Endothelial cell of umbilical vein (primary cell): ENCODE measurements at places on chromosomes 5 and 9. TPM values are rescaled to one million over a fixed set of nuclear protein-coding genes. Genes with fewer than 3 reads are reported as not detected.

DNA sequence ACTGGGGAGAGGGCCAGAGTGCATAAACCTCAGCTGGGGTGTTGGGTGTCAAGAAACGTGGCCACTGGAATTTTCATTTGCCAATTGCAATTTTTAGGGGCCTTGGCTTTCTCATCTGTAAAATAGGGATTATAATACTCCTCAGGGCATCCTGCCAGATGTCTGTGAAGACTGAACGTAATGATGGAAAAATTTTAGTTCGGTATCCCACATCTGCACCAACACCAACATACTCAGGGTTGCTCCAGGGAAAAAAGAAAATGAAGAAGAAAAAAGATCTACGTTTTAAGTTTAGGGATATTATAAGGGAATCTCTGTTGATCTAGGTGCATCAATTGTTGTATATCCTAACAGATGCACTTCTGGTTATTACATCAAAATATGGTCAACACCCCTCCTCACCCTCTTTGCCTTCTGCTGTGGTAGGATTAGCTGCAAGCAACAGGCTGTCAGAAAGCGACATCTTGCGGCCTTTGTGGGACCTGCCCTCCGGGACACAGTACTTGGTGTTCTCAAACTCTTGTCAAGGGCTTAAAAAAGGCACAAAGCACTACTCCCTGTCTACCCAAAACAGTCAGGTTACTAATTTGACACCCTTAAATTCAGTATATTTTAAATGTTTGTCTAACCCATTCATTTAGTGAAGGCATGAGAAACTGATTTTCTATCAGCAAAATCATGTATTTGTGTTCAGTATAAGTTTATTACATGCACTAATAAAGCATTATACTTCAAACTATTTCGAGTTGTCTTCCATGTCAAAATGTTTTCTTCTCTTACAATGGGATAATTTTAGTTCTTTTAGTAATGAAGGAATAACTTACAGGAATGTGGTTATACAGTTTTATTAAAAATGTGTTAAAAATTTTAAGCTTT, 8.3 kb upstream of the TBC1D2 start:
- no peaks in the 10 kb centered on the region for H3K4me1 ChIP-seq
- H3K4me3 ChIP-seq = no peak overlapping the region
- H3K36me3 ChIP-seq = no peaks in the 10 kb centered on the region
- peak; percentile 82 for DNase-seq
- H3K27ac ChIP-seq = no peak overlapping the region
- H3K27me3 ChIP-seq = no peaks in the 10 kb centered on the region

- no peak for DNase-seq
- no peaks in the 10 kb centered on the region for H3K36me3 ChIP-seq
- no peak within 1 kb of the TSS for H3K27ac ChIP-seq
These were observed at the start of gene SH2D3C for GRCh38 chr9:127778280-127779135. TSS of gene SH2D3C (minus strand) at chr9:127778666. CDS start at chr9:127778627, 39 bp downstream.

DNA sequence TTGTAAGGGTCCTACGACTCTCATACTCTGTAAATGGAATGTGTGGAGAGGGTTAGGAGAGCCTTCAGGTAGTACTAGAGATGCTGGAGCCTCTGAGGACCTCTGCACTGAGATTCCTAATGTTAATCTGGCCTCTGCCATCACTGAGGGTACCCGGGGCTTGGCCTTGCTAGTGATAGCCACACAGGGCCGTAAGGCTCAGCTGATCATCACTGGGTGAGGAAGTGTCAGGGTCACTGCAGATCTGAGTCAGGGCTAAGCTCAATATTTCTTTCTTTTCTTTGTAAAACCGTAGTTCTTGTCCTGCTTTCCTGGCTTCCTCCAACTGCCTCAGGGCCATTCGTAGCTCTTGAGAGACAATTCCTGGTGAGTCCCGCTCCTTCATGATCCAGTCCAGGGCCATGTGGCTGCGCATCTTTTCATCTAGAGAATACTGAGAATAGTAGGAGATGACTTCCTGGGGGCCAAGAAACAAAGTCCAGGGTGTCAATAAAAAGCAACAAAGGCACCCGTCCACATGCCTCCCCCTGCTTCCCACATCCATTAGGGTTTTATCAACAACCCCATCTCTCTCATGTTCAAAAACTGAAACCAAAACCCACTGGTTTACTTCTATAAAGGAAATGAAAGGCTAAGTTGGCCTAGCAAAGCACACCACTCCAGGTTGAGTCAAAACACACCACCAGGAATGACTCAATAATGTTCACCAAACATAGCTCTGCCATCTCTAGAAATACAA, 47.7 kb downstream of the LIX1 start:
- H3K4me3 ChIP-seq = no peak overlapping the region
- no peaks in the 10 kb centered on the region for H3K36me3 ChIP-seq
- no peak overlapping the region for H3K27ac ChIP-seq
- no peaks in the 10 kb centered on the region for H3K4me1 ChIP-seq
- peaks cover 19% of the 10 kb centered on the region for H3K27me3 ChIP-seq
- no peak for DNase-seq

GRCh38 chr5:171580502-171581265, 161.2 kb downstream of the FGF18 start:
- peaks cover 5% of the 10 kb centered on the region for H3K27me3 ChIP-seq
- DNase-seq = no peak
- H3K4me3 ChIP-seq = no peak overlapping the region
- H3K36me3 ChIP-seq = no peaks in the 10 kb centered on the region
- H3K4me1 ChIP-seq = no peaks in the 10 kb centered on the region
- no peak overlapping the region for H3K27ac ChIP-seq

- no peaks in the 10 kb centered on the region for H3K36me3 ChIP-seq
- H3K27me3 ChIP-seq = no peaks in the 10 kb centered on the region
- H3K27ac ChIP-seq = no peak overlapping the region
- no peak for DNase-seq
- no peak overlapping the region for H3K4me3 ChIP-seq
These were observed 89.3 kb downstream of the CEMIP2 start for GRCh38 chr9:71678999-71679398.

GRCh38 chr9:77013932-77014596, 5.4 kb upstream of the FOXB2 start:
- H3K4me3 ChIP-seq = no peak overlapping the region
- H3K27ac ChIP-seq = no peak overlapping the region
- no peak for DNase-seq
- H3K36me3 ChIP-seq = no peaks in the 10 kb centered on the region
- H3K27me3 ChIP-seq = peaks cover 97% of the 10 kb centered on the region
- peaks cover 7% of the 10 kb centered on the region for H3K4me1 ChIP-seq

DNA sequence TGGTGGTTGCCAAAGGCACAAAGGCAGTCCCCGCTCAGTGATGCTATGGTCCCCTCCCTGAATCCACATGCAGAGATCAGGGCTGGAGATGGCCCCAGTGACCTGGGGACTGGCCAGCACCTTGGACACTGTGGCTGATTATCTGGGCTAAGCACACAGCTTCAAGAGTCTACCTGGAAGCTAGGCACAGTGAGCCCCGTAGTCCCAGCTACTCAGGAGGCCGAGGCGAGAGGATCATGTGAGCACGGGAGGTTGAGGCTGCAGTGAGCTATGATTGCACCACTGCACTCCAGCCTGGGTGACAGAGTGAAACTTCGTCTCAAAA, 8.3 kb upstream of the SCGB3A1 start:
- no peaks in the 10 kb centered on the region for H3K36me3 ChIP-seq
- peaks cover 3% of the 10 kb centered on the region for H3K4me1 ChIP-seq
- H3K27me3 ChIP-seq = no peaks in the 10 kb centered on the region
- no peak overlapping the region for H3K27ac ChIP-seq
- no peak overlapping the region for H3K4me3 ChIP-seq

DNA sequence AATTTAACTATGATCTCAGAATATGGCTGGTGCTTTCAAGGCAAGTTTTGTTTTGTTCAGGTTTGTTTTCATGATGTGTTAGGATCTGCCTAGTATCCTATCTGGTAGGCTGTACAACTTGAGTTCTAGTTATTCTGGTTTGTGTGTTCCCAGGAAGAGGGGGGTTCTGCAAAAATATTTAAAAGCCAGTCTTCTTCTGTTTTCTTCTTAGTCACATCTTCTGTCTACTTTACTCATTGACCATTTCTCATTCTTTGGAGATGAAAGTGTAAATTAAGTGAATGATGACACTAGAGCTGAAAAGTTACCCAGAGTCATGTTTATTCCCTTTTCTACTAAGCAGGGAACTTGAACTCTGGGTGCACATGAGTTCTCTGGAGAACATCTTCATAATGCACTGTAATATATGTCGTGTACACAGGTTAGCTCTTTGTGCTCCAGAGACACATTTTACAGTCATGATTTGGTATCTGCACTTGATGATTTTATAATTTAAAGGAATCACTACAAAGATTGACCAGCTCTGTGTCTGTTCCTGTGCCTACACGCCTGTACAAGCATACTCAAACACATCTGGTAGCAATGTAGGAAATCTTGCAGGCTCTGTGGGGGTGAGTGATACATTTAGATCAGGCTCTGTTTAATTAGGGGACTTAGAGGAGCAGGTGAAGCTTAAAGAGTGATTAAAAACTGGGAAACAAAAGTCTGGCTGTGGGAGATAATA, 5.0 kb downstream of the SMAD5 start:
- no peaks in the 10 kb centered on the region for H3K27me3 ChIP-seq
- no peak overlapping the region for H3K27ac ChIP-seq
- H3K4me1 ChIP-seq = peaks cover 11% of the 10 kb centered on the region
- no peak for DNase-seq

DNA sequence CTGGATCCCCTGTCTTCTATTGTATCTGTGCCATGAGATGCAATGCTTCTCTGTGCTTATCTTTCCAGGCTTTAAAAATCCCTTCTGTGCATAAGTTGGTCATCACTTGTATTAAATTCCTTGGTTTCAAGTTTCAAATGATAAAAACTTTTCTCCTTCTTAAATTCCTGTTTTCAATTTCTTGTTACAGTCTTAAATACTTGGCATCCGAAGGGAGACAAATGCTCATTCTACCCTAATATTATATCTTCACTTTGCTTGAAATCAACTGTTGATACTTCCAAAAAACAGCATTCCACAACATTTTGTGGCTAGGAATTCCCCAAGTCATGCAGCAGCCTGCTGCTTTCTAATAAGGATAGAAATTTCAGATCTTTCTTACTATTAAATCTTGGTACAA, 413.2 kb upstream of the ACTBL2 start:
- H3K4me1 ChIP-seq = no peaks in the 10 kb centered on the region
- no peak overlapping the region for H3K27ac ChIP-seq
- H3K27me3 ChIP-seq = no peaks in the 10 kb centered on the region
- H3K36me3 ChIP-seq = no peaks in the 10 kb centered on the region
- no peak overlapping the region for H3K4me3 ChIP-seq

- no peak overlapping the region for H3K4me3 ChIP-seq
- no peaks in the 10 kb centered on the region for H3K36me3 ChIP-seq
- H3K27ac ChIP-seq = no peak overlapping the region
- no peaks in the 10 kb centered on the region for H3K4me1 ChIP-seq
- DNase-seq = no peak
These were observed 10.0 kb upstream of the FAM169A start for GRCh38 chr5:74875994-74876791.

DNA sequence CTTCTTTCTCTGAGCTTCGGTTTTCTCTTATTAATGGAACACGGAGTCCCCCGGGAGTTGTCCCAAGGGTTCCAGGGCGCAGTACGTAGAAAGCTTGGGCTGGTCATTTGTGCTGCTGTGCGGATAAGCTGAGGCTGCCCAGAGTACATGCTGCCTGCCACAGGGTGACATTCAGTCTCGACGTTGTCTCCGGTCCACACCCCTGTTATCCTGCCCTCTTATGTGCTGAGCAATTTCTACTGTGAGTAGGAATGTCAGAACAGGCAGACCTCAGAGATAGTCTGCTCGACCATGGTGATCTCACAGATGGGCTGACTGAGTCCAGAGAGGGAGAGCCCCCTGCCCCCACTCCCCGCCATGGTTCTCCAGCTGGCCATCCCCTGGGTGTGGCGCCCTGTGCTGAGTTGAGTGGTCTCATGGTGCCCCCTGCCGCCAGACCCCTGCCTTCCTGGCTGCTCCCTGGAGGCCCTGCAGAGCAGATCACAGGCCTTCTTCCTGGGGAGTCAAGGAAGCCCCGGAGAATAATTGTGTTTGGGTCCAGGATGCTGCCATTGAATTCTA, 124.0 kb downstream of the RGS3 start:
- peaks cover 5% of the 10 kb centered on the region for H3K36me3 ChIP-seq
- peak overlapping the region; percentile 79 for H3K27ac ChIP-seq
- H3K4me1 ChIP-seq = peaks cover 47% of the 10 kb centered on the region

DNA sequence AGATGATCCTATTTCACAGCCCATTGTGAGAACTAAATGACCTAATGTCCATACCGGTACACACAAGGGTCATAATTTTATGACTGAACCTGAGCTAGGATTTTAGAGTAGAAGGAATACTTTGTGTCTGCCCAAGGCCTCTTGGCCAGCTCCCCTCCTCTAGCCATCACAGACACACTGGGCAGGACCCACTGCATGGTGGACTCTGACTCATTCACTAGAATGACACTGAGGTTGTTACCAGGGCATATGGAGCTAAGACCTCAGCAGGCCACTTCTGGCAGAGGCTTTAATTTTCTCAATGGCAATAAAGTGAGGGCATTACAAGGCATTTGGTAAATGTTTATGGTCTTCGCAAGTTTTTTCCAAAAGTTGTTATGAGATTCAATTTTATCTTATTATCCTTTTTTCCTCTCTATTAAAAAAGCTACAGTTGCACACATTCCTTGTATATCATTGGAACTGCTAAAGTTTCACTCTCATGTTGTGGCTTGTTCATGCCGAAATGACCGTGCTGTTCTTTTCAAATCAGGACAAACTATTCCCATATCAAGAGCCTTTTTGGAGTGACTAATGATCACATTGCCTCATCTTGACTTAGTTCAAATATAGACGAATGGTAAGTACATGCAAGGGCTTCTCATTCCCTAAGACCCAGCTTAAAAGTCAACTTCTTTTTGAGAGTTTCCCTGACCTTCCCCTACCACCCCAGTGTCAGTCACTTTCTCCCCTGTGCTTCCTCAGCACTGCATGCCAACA, 595.7 kb downstream of the ACTL7B start:
- no peak overlapping the region for H3K27ac ChIP-seq
- no peaks in the 10 kb centered on the region for H3K27me3 ChIP-seq
- H3K36me3 ChIP-seq = no peaks in the 10 kb centered on the region
- DNase-seq = no peak
- no peak overlapping the region for H3K4me3 ChIP-seq

DNA sequence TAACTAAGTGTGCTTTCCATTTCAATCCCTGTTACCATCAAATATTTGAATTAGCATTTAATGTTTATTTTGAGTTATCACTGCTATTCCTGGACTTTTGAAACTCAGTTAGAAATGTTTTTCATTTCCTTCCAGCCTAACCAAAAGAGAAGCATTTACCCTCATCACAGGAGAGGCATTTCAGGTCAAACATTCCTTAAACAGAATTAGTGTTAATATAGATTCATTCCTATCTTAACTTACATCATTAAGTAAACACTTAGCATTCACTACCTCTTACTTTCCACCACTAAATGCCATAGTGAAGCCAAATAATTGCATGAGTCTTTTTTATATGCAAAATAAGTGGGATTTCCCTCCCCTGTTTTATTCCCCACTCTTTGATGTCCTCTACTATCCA, 136.6 kb upstream of the OR13F1 start:
- no peaks in the 10 kb centered on the region for H3K27me3 ChIP-seq
- no peak overlapping the region for H3K4me3 ChIP-seq
- DNase-seq = no peak
- H3K27ac ChIP-seq = no peak overlapping the region

NRARP gene
- 50.0 and 61.0 TPM in 2 replicates for total RNA-seq

PCAT7 gene
- total RNA-seq = not detected in 2 replicates

RASEF gene
- total RNA-seq = 0.05 and 0.11 TPM in 2 replicates

B4GALT1 gene
- 65.6 and 66.5 TPM in 2 replicates for total RNA-seq

PCDHB16 gene
- 0.12 and 0.22 TPM in 2 replicates for total RNA-seq

ITGA2 gene
- 53.2 and 62.3 TPM in 2 replicates for total RNA-seq

OGN gene
- not detected in 2 replicates for total RNA-seq

ZNF879 gene
- 2.7 and 3.7 TPM in 2 replicates for total RNA-seq

IL33 gene
- total RNA-seq = 8.5 and 13.8 TPM in 2 replicates

HTR1A gene
- not detected in 2 replicates for total RNA-seq

SLC9A3 gene
- 0.82 and 0.92 TPM in 2 replicates for total RNA-seq
